ENCODE measurements at places on chromosomes 2 and 18.

DNA sequence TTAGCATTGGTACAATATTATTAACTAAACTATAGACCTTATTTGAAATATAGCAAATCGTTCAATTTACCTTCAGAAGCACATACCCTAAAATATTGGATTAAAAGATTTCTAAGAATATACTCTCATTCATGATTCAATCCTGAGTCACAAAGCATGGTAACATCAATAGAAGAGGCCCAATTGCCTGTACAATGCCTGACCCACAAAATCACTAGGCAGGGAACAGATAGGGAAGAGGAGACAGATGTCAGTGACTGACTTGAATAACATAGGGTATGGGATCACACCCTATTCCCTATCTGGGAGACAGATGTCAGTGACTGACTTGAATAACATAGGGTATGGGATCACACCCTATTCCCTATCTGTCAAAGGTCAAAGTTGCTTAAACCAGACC, 611.6 kb upstream of the VRK2 start:
- DNase-seq: no peak

- no peak for DNase-seq
Measured at GRCh38 chr18:56945171-56946083, 201.5 kb upstream of the BOD1L2 start.

DNA sequence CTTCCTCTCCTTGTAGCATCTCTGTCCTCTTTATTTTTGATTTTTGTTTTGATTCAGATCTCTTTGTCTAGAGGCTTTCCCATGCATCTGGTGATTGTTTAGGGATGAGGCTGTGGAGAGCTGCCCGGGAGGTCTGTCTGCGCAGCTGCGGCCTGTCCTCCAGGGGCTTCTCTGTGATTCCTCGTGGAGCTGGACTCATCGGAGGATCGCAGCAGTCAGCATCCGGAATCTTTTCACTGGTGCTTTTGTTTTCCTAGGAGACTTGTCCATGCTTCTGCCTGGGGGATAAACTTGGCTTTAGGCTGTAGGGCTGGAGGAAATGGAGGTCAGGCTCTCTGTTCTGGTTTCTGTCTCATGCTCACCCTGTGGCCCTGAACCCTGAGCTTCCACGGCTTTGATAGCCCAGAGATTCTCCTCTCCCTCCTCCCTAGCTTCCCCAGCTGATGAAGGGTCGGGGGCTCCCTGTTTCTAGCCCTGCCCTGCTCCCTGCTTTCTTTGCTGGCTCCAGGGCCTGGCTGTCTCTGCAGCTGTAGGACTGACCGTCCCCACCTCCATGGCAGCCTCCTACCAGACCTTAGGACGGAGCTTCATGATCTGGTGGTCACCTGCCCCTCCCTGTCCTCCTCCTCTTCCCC, 35.5 kb downstream of the ZNF532 start:
- no peak for DNase-seq

DNA sequence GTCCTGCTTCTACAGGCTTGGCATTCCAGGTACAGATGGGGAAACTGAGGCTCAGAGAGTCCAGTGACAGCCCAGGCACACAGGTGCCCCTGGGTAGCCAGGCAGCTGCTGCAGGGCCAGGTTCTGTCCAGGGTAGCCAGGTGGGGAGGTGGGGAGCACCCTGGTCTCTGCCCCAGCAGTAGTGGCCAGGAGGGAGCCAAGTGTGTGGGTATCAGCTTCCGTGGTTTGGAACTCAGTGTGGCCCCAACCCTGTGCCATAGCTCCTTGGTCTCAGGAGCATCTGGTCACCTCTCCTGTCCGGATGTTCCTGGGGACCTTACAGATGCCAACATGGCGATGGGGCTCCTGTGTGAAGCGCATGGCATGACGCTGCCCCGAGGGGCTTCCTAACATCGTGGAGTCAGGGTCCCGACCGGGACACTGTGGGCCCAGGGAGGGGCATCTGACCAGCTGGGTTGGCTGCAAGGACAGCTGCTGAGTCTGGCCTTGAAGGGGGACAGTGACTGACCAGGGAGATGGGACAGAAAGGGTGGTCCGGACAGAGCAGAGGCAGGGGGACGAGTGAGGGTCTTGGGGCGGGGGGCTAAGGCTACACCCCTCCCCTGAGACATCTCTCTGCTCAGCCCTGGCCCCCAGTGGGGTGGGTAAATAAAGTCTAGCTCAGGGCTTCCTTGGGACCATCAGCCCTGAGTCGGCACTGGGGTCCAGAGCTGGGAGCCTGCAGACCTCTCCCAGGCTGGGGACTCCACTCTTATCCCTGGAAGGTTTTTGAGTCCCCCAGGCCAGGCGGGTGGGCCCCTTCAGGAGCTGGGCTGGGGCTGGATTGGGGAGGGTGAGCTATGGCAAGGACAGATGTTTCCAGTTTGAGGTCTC, 76.0 kb upstream of the SMAD7 start:
- no peak for DNase-seq
